Spinal cord (tissue), 10 donors: ENCODE measurements at places on chromosomes 13 and 19. TPM values are rescaled to one million over a fixed set of nuclear protein-coding genes. Genes with fewer than 3 reads are reported as not detected.

DNA sequence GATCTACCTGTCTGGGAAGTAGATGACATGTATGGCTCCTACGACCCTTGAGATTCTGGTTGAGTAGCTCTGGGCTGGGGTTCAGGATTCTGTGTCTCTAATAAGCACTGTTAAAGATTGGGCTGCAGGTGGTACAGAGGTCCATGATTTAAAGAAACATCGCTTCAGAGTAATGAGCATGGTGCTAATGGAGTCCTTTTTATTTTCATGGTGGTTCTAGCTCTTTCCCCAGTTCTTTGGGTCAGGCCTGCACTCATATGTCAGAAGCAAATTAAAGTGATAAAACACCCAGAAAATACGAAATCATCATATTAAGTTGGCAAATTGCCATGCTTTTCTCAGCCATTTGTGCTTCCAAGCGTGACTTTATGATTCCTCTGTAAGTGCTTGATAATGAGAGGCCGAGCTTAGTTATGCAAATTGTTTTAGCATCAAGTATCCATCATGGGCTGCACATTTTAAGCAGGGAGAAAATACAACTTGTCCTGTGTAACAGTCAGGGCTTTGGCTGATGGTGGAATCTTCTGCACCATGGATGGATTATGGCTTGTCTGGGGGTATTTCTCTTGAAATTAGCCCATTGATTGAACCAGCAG is 45.1 kb downstream of the MTUS2 start:
- no peaks in the 10 kb centered on the region for H3K36me3 ChIP-seq
- no peak overlapping the region for H3K27ac ChIP-seq
- H3K4me3 ChIP-seq, result no peak overlapping the region
- no peak for DNase-seq
- H3K4me1 ChIP-seq, result peaks cover 3% of the 10 kb centered on the region

DNA sequence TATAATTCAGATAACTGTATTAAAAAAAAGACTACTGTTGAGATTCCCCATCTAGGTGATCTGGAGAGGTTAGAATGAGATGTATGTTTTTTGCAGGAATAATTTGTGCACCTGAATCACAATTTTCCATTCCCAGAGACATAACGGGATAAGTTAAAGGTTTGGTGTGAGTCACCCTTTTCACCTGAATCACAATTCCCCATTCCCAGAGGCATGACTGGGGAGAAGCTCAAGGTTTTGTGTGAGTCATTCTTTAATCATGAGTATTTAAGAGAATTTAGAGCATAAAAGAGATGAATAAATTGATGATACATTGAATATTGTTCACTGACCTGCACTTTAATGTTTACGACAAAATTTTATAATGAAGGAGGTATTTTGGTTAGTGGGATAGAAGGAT is 9.0 kb downstream of the OR7A5 start:
- H3K4me1 ChIP-seq, result no peaks in the 10 kb centered on the region
- H3K27me3 ChIP-seq, result no peaks in the 10 kb centered on the region
- no peak for DNase-seq
- no peak overlapping the region for H3K4me3 ChIP-seq
- H3K36me3 ChIP-seq, result no peaks in the 10 kb centered on the region
- H3K27ac ChIP-seq, result no peak overlapping the region

- no peak overlapping the region for H3K27ac ChIP-seq
- peaks cover 40% of the 10 kb centered on the region for H3K4me1 ChIP-seq
- no peak for DNase-seq
- H3K36me3 ChIP-seq, result no peaks in the 10 kb centered on the region
These were observed 5.0 kb upstream of the LENG1 start for GRCh38 chr19:54164369-54165068.

DNA sequence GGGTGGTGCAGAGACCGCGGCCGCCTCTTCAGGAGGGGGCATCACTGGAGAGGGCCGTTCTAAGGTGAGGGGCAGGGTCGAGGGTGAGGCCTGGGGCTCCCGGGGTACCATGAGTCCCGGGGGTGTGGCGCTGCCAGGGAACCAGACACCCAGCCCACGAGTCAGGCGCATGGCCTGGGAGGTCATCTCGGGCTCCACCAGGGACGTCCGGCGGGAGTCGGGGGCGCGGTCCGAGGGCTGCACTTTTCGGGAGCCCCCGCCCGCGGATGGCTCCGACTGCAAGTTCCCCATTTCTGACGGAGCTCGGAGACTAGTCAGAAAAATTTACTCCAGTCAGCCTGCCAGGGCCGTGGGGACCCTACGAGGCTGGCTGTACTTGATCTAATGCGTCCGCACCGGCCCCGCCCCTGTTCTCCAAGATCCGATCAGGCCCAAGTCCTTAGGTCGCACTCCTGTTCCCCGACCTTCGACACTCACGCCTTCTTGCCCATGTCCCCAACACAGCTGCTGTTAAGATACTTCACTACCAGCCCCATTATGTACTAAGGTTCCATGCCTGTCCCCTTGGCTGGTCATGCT is 774 bp downstream of the GGN start:
- H3K27ac ChIP-seq, result no peak overlapping the region
- H3K36me3 ChIP-seq, result peaks cover 51% of the 10 kb centered on the region
- peak overlapping the region; percentile 31 for H3K4me3 ChIP-seq
- H3K27me3 ChIP-seq, result peaks cover 25% of the 10 kb centered on the region
- H3K4me1 ChIP-seq, result peaks cover 41% of the 10 kb centered on the region

DNA sequence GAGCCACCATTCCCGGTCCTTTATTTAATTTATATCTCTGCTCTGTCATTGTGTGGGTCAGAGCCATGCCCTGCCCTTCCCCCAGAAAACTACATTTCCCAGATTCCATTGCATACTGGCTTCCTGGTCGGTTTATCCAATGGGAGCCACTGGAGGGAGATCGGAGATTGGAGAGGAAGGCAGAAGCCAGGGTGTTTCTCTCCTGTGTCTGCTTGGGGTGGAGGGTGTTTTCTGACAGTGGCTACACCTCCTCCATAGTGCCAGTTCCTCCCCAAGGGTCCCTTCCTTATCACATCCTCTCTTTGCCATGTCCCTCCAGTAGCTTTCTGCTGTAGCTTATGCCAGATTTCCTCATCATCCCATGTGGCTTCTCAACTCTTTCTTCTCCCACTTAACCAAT is 19.0 kb downstream of the OLFM2 start:
- peaks cover 18% of the 10 kb centered on the region for H3K4me1 ChIP-seq
- H3K27me3 ChIP-seq, result peaks cover 2% of the 10 kb centered on the region
- H3K36me3 ChIP-seq, result peaks cover 10% of the 10 kb centered on the region
- no peak overlapping the region for H3K4me3 ChIP-seq
- no peak overlapping the region for H3K27ac ChIP-seq
- DNase-seq, result peak; percentile 34

GRCh38 chr19:49217382-49217781 is 59.8 kb downstream of the TRPM4 start:
- H3K4me3 ChIP-seq, result no peak overlapping the region
- H3K27ac ChIP-seq, result no peak overlapping the region
- no peak for DNase-seq
- H3K4me1 ChIP-seq, result no peaks in the 10 kb centered on the region
- peaks cover 1% of the 10 kb centered on the region for H3K36me3 ChIP-seq

DNA sequence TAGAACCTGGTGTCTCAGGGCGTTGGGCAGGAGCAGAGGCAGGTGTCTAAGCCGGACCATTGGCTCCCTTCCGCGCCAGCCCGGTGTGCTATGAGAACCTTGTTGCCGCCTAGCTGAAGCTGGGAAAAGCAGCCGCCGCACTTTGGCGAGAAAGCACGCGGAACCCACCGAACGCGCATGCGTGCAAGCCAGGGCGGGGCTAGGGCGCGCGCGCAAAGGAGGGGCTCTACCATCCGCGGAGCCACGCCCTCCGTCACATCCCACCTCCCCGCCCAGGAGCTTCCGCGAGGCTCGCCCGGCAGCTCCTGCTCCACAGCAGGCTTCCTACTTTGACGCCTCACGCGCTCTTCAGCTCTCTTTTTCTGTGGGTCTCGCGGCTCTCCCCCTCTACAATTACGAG is 51.3 kb downstream of the WDR87 start:
- DNase-seq, result peak; percentile 24
- peaks cover 4% of the 10 kb centered on the region for H3K27me3 ChIP-seq
- H3K4me1 ChIP-seq, result peaks cover 11% of the 10 kb centered on the region
- H3K4me3 ChIP-seq, result peak overlapping the region; percentile 4
- no peaks in the 10 kb centered on the region for H3K36me3 ChIP-seq

DNA sequence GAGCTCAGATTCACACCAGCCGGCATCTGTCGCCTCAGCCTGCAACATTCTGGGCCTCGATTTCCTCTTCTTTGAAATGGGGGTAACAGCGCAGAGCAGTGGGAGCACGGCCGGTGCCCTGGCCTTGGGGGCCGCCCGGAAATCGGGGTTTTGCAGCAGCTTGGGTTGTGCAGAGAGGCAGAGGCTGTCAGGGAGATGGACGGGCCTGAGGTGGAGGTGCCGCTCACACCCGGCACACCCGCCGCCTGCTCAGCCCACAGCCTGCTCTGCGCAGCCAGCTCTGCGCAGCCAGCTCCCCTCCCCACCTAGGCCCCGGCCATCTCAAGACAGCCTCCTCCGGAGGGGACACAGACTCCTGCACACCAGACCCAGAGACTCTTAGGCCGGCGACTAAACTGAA is 10.6 kb downstream of the KLF2 start:
- no peak for DNase-seq
- H3K4me3 ChIP-seq, result no peak overlapping the region
- peaks cover 20% of the 10 kb centered on the region for H3K4me1 ChIP-seq
- H3K27me3 ChIP-seq, result peaks cover 2% of the 10 kb centered on the region
- no peak overlapping the region for H3K27ac ChIP-seq

Gene CIRBP
- polyA plus RNA-seq, result 684 TPM

Gene ZNF91
- 63.2 TPM for polyA plus RNA-seq

Gene ZNF181
- polyA plus RNA-seq, result 27.2 TPM

Gene ZNF285
- polyA plus RNA-seq, result 12.2 TPM
